ENCODE measurements at places on chromosomes 7 and 10.
A peak's percentile ranks its signal among the peaks of the same experiment; 100 is the strongest.

DNA sequence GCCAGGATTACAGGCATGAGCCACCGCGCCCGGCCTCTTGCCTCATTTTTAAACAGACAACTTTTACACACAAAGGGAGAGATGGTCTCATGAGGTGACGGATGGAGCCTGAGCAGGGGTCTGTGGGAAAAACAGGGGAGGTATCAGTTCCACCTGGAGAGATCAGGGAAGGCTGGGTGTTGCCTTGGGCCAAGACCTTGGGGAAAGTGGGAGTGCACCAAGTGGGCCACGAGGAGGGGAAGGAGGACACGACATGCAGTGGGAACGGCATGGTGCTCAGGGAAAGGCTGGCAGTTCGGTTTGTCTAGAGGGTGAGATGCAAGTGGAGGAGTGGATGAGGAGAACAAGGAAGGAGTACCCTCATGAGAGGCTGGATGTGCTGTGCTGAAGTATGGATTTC is 8.9 kb upstream of the ZNF777 start:
- DNase-seq: no peak

DNA sequence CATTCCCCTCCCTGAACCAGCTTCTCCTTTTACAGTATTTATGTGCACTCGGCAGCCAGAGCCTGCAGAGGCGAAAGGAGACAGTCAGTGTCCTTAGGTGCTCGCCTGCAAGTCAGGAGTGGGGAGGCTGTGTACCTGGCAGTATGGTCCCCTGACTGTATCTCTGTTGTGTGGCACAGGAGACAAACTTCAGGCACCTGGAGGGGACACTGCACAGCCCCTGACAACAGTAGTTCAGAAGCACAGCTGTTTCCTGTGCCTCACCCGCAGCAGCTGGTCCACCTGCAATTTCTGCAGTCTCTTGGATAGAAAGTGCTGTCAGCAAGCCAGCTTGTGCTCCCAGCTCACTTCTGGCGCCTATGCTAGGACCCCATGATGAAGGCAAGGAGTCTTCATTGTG is 73.4 kb upstream of the LAMB4 start:
- no peak for DNase-seq

GRCh38 chr10:129418496-129419225 is 48.4 kb upstream of the MGMT start:
- no peak for DNase-seq

DNA sequence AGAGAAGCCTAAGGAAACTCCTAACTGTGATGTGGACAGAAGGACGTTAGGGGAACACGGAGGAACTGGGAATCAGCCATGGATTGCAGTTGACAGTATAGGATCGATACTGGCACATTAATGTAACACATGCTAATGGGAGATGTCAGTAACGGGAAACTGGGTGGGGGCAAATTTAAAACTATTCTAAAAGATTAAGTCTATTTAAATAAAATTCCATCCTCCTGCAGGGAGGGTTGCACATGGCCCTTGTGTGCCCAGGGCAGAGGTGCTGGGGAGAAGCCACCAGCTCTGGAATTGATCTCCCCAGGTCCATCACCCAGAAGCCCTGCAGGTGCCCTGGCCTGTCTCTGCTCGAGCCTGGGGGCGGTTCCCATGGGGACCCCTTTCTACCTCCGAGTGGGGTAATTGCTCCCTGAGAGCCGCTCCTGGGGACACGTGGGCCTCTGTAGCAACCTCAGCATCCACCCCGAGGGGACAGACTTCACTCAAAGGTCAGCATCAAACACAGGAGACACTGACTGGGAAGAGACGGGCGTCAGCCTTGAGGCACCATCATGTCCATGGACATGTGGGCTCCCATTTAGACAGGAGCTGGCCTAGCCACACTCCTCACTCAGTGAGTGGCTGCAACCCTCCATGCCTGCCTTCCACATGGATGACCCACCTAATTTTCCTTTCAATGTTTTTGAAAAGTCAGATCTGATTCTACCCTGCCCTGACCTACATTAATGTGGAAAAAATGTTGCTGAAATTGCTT is 21.1 kb downstream of the SCART1 start:
- DNase-seq: no peak

DNA sequence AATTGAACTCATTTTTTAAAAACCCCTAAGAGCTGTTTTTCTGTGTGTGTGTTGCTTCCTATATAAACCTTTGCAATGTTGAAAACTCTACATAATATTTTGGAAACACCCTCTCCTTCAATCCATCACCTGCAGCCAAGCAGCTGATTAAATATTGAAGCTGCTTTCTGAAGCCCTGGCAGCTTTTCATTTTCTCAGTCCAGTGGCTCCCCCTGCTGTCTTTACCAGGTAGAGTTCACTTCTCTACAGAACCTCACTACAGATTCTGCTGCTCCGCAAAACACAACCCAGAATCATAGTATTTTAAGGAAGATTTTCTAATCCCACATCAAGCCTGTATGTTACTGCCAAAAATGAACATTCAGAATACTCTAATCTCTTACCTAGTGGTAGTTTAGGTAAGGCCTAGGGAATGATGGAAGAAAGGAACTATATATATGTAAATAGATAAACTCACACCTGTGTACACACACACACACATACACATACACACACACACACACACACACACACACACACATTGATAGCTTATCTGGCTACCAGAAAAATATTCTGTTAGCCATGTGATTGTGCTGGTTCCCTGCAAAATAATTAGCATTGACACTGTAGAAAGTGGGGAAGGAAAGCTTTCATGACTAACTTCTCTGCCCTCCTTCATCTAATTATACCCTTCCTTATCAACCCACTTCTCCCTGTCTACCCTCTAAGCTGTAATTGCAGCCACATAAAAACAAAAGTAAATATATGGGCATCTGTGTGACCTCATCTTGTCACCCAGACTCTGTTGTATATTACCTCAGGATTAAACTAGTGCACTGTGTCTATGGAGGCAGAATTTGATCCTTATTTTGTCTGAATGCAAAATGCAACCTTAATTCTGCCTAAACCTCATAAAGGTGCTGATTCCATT is 229.5 kb upstream of the FZD1 start:
- no peak for DNase-seq

- DNase-seq: no peak
Observed at GRCh38 chr10:6726924-6727323, 146.8 kb upstream of the PRKCQ start.

- DNase-seq: no peak
Observed at GRCh38 chr7:150580638-150581394, 13.6 kb downstream of the GIMAP4 start.

GRCh38 chr10:12255048-12255447 is 59.1 kb downstream of the CDC123 start:
- DNase-seq: no peak

DNA sequence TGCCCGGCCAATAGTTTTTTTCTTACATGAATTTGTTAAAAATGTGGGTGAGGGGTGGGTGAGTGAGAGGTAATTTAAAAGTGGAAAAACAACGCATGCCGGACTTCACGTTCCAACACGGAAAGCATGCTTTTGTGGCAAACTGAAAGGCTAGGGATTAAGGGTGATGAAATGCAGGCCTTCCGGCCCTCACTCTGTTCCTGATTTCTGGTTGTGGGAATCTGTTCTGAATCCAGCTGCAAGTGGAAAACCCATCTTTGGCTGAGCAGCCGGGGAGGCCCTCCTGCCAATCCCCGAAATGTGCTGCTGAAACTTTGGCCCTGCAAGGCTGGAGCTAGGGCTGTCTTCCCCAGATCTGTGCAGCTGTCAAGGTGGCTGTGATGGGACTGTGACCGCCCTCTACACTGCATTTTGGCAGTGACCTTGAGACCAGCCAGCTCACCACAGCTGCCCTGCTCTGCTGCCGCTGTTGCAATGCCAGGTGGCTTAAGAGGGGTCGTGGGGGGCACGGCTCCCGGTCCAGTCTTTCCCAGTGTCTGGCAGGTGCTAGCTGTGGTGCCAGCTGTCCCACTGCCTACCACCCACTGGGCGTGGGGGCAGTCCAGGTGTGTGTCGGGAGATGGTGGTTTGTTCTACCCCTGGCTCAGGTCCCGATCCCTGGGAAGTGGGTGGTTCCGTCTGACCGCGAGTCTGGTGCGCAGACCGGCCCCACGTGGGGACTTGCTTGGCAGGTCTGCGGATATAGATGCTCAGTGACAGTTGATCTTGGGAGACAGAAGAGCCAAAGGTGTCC is 39.0 kb downstream of the TET1 start:
- no peak for DNase-seq

DNA sequence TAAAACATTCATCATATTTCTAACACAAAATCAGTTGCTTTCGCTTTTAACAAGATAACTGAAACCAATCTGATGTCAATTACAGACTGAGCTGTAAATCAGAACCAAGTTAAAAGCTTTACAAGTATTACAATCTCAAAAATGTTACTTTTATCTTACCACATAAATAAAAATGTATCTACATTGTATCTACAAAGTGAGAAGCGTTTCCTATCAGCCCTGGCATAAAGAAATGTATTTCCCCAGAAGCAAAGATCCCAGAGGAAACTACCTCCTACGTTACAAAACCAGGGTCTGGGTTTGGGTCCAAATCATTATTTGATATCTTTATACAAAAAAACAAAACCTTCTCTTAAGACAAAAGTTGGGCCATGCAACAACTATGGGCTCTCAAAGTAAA is 2.6 kb downstream of the SMURF1 start:
- DNase-seq: no peak

DNA sequence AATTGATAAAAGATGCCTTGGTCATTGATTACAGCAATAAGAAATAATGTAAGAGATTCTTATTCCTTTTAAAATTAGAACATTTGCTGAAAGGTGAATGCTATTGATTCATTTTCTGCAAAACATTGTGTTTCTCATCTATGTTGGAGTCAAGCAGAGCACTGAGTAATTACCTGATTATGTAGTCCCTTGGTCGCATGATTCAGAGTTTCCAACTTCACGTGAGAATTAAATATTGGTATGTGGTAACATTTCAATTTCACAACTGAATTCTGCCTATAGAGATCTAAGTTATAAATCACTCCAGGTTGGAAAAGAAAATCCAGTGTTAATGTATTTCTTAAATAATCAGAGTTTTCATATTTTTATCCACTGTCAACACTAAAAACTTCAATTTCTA is 701.4 kb downstream of the PHTF2 start:
- DNase-seq: no peak

DNA sequence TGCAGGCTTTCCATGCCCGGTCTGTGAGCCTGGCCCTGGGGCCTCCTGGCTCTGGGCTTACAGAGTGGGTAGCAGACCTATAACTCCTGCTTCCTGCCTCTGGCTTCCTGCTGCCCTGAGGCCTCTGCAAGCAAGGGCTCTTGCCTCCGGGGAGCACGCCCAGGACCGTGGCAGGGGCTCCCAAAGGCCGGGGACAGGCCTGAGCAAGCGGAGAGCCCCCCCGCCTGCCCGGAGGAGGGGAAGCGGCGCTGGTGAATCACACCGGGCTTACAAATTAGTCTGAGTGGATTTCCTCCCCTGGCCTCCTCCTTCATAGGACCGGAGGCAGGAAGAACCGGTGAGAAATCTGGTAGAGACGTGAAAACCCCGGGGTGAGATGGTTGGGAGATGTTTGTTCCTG is 1.5 kb upstream of the MYL10 start:
- no peak for DNase-seq

DNA sequence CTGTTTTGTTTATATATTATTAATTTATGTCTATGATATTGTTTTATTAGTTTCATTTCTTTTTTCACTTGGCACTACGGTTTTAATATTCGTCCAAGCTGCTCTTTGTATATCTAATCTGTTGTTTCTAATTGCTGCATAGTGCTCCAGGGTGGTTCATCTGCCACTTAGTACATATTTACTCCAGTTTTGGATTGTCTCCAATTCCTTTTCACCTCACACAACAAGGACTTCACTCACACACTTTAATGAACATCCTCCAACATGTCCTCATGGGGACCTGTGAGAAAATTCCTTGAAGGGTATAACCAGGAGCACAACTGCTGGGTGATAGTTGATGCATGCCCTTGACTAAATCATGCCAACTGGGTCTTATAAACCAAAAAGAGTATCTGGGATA is 14.1 kb upstream of the NOC3L start:
- DNase-seq: no peak

DNA sequence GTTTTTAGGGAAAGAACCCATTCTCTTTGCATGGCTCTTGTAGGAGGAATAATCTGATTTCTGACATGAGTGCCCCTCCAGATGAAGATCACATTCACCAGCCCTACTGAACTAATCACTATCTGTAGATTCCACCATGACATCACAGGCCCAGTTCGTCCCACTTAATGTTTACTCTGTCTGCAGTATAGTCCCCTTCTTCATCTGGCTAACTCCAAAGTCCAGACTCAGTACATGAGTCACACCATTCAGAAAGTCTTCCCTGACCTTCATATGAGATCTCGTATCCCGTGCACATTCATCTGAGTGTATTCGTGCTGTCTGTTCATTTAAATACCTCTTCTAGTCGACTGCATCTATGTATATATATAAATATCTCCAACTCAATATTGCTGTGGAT is 366.5 kb upstream of the AKR1E2 start:
- DNase-seq: no peak

DNA sequence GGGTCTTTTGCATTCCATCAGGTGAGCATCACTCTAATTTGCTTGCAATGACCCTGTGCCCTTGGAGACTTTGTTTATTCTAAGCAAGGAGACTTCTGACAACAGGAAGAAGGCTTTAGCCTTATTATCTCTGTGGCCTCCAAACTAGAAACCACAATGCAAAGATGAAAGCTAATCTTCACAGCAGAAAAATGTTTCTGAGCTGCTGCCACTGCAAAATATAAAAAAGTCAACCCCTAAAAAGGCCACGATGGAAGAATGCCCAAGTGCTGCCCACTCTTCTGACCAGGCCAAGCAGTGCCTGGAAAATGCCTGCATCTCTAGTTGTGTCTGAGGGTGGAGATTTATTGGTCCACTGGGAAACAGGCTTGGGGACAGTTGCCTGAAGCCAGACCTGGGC is 299.9 kb downstream of the C7orf25 start:
- DNase-seq: no peak

DNA sequence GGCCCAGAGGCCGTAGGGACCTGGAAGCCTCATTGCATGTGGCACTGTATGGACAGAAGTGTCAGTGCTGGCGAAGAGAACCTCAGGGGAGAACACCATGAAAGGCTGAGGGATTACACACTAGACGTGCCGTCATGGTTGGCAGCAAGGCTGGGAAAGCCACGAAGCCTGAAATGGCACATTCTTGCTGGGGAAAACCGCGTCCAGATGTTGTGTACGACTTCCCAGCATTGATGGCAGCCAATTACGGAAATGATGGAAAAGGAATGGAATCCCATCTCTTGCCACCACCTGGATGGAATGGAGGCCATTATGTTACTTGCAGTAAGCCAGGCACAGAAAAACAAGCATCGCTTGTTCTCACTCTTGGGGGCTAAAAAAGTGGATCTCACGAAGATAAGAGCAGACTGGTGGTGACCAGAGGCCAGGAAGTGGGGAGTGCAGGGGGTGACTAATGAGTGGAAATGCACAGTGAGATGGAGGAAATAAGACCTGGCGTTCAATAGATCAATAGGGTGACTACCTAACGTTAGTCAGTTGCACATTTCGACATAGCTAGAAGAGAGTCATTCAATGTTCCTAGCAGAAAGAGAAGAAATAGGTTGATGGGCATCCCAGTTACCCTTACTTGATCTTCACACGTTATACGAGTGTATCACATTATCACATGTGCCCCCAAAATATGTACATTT is 14.6 kb upstream of the PWWP2B start:
- peak; percentile 34 for DNase-seq

Measured in activated naive CD4-positive, alpha-beta T cell treated with anti-CD3 and anti-CD28 coated beads, Interleukin-2, amount 50 U/mL, for 72 hours (primary cell).